Stimulated activated CD8-positive, alpha-beta memory T cell treated with anti-CD3 and anti-CD28 coated beads, Interleukin-15, amount 100 ng/mL, for 1 hour (primary cell): ENCODE measurements at places on chromosomes 7 and 10.

DNA sequence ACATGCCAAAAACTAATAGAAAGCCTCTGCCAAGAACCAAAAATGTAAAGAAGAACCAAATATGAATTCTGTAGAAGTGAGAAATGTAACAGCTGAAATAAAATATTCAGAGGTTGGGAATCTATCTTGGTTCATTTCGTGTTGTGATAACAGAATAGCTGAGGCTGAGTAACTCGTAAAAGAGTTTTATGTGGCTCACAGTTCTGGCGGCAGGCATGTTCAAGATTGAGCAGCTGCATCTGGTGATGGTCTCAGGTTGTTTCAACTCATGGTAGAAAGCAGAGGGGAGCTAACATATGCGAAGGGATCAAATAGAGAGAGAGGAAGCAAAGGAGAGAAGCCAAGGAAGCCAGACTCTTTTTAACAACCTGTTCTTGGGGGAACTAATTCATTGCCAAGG lies 717.2 kb downstream of the TNS3 start:
- no peak for DNase-seq

- DNase-seq, result no peak
These were observed 246.2 kb downstream of the SLC25A13 start for GRCh38 chr7:96075510-96076349.

DNA sequence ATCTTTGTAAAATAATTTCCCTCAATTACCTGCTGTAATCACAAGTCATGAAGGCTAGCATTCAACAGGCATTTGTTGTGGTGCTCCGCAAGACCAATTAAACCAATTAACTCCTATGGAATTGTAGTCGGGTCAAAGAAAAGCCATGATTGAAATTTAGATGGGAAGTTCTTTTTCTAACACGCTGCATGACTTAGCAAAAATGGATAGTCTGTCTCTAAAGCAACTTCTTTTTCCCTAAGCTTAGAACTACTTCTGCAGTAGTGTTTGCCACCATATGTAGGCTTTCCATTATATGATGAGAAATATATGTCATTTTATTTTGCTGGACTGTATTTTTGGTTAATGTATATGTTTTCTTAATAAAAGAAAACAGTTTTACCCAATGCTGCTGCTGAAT lies 119.1 kb downstream of the TSPAN12 start:
- no peak for DNase-seq

GRCh38 chr7:133911724-133912123 lies 215.4 kb upstream of the LRGUK start:
- no peak for DNase-seq

DNA sequence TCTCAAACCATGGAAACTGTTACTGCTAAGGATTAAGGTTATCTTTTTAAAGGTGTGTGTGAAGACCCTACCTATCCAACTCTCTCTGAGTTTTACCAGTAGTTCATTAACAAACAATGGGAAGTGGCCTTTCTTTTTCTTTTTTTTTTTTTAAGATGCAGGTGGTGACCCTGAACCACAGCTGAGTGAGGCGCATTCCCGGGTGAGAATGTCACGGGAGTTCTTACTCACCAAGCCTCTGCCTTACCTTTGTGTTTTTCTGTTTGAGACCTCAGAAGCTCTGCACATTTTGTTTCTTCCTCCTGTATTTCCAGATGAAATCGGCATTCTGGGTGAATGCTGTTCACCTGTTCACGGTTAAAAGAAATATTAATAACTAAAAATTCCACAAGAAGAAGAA lies 2.5 kb downstream of the VIPR2 start:
- no peak for DNase-seq

DNA sequence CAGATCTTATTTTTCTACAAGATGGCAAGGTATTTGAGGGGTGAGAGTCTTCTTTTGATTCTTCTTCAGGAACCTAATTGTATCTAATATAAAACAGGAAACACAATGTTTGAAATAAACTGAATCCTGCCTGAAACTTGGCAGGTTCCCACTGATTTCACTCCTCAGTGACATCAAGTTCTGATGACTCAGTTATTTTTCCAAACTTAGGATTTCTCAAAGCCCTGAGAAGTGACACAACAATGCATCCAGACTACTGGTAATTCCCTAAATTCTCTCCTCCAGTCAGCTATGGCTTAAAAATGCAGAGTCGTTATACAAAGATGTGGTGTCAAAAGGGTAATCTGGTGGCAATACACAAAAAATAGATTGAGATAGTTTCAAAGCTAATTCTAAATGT lies 80.9 kb downstream of the ABLIM1 start:
- DNase-seq, result no peak

DNA sequence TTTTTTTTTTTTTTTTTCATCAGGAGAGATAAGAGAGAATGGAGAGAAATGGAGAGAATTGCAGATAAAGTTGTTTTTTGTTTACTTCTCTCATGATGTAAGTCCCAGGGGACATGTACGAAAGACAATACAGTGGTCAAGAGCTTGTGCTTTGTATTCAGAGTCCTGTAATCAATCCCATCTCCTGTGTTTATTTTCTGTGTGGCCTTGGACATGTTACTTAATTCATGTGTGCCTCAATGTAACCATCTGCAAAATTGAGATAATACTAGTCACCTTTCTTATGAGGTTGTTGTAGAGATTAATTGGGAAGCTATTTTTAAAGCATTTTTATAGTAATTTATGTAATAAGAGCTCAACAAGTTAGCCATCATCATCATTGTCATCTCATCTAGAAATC lies 117.5 kb downstream of the CDK14 start:
- no peak for DNase-seq

DNA sequence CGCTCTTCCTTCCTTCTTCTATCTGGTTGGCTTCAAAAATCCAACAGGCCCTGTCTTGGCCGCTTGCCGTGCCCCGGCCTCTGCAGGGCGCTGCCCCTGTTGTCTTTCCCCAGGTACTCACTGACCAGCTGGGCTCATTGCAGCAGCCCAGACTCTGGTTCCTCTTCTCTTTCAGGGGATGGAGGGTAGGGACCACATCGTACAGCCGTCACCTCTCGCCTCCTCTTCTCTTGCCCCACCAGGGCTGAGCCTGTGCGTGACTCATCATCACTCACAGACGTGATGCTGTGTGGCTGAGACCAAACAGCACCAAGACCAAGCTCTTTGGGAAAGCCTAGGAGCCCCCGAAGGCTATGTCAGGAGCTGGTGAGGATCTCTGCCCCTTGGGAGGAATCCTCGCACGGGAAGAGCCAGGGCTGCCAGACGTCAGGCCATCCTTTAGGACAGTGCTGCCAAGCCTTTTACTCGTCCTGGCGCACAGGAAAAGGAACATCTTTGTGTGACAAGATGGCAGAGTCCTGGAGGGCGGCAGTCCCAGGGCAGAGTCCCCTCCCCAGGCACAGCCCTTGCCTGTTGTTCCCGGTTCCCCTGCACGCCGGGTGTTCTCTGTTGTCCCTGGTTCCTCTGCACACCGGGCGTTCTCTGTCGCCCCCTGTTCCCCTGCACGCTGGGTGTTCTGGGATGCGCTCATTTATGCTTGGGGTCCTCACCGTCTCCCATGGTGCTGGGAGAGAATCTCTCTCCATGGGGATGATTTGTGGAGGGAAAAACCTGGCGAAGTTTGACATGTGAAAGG lies 188.5 kb upstream of the SHH start:
- no peak for DNase-seq

GRCh38 chr7:44964384-44964830 lies 14.4 kb downstream of the MYO1G start:
- no peak for DNase-seq

DNA sequence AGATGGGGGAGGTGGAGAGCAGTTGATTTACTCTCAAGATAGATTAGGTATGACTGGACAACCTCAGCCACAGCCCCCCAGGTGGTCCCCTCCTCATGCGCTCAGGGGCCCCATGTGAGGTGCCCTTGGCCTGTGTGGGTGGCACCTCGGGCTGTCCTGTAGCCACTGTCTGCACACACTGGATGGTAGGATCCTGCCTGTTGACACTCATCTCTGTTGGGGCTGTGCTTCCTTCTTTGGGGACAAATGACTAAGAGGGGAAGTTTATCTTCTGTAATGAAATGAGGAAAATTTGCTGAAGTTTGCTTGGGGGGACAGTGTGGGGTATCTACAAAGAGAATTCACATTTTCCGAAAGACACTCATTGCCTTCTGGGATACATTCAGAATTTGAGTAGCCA lies 53.6 kb upstream of the ANTXRL start:
- no peak for DNase-seq

DNA sequence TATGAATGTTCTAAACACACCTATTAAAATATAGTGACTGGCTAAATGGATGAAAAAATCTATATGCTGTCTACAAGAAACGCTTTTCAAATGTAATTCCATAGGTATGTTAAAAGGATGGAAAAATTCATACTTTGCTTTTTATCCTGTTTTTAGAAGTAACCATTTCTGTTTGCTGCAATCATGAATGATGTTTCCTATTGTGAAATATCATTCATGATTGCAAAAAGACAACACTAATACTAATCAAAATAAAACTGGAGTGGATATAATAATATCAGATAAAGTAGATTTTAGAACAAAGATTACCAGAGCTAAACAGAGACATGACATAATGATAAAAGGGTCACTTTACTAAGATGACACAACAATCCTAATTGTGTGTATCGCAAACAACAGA lies 138.2 kb downstream of the FANK1 start:
- no peak for DNase-seq

DNA sequence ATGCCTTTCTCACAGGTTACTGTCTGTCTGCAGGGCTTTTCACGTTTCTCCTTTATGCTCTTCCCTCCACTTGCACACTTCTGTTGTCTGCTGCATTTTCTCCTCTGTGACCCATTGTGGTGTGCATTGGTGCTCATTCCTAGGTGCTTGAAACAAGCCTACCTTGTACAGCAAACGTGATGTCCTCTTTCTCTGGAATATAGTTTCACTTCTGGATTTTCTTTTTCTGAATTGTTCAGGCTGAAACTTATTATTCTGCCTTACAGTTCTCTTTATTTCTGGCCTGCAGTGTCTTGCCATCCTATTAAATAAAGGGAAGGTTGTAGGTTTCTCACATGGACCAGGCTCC lies 128.8 kb upstream of the SAMD8 start:
- no peak for DNase-seq

DNA sequence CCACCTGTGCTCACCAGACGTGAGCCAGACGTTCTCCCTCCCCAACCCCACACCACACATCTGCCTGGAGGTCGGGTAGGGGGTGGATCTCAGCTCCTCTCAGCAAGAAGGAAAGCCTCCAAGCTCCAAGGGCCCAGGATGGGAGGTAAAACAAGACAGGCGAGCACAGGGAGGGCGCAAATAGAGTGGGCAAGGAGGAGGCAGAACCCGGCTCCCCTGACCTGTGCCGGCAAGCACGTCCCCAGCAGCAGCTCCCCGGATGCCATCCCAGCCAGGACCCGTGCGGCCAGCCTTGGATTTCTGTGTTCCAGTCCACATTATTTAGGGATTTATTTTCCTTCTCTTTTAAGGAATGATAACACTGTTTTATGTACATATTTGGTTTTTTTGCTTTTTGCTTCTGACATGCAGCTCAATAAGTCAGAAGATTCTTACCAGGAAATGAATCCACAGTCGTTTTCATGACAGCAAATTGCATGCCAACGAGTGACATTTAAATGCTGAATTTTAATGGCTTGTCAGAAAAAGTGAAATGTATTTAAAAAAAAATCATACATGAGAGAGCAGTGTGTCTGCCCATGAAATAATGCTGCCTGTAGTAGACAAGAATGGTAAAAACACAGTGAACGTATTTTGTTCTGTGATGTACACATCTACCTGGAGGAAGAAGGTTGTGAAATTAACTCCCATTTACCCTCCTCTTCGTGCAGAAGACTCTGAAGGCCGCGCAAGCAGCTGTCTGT lies 276.5 kb downstream of the PTPRN2 start:
- no peak for DNase-seq

- DNase-seq, result no peak
These were observed 13.9 kb downstream of the CHAT start for GRCh38 chr10:49627644-49628247.

- no peak for DNase-seq
These were observed 166.3 kb downstream of the GRID1 start for GRCh38 chr10:86200269-86200668.

DNA sequence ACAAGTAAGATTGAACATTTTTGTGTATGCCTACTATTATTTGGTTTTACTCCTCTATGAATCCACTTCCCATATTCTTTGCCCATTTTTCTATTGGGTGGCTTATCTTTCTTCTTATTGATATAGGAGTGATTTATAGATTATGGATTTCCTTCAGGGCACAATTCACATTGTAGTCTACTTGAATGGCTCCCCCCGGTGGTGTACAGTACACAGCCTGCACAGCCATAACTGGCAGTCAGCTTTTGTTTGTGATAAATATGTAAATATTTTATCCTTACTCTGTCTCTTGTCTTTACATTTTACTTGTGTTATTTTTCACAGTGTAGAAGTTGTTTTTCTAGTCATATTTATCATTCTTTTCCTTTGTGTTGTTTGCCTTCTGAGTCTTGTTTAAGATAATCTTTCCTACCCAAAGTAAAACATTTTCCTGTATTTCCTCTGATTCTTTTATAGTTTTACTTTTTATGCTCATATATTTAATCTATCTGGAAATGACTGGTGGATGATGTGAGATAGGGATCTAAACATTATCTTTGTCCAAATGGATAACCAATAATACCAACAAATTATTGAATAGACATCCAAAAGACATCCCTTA lies 23.9 kb upstream of the CALD1 start:
- peak; percentile 14 for DNase-seq

DNA sequence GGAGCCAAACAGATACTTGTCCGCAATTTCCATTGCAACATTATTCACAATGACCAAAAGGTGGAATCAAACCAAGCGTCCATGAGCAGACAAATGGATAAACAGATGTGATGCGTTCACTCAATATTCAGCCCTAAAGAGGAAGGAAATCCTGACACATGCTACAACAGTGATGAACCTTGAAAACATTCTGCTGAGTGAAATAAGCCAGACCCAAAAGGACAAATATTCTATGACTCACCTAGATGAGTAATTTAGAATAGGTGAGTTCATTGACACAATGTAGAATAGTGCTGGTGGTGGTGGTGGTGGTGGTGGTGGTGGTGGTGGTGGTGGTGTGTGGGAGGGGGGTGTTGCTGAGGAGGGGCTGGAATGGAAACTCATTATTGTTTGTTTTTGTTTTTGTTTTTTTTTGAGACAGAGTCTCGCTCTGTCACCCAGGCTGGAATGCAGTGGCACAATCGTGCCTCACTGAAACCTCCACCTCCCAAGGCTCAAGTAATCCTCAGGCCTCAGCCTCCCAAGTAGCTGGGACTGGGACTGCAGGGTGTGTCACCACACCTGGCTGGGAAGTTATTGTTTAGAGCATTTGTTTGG lies 28.6 kb downstream of the SMKR1 start:
- no peak for DNase-seq

GRCh38 chr7:87609916-87610315 lies 9.2 kb upstream of the ABCB1 start:
- DNase-seq, result no peak

DNA sequence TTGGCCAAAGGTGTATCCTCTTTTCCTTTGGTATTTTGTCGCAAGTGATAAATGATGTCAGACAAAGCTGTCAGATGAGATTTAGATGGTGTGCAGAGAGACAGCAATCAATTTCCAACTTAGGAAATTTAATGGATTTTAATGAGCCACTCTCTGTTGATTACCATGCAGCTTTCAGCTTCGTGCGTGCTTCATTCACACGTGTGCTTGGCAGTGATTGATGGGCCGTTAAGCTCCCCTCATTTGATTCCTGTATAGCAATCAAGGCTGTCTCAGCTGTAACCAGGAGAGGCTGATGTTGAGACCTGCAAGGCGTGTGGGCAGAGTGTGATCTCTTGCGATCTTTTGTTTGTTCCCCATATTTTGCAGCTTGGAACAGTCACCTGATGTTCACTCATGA lies 439.6 kb downstream of the CALN1 start:
- no peak for DNase-seq

- DNase-seq, result no peak
These were observed 24.6 kb downstream of the JAZF1 start for GRCh38 chr7:28155964-28156363.

- DNase-seq, result no peak
These were observed 80.3 kb downstream of the BICC1 start for GRCh38 chr10:58593008-58593407.
